ENCODE measurements at places on chromosomes 2 and 18.
A peak's percentile ranks its signal among the peaks of the same experiment; 100 is the strongest.

DNA sequence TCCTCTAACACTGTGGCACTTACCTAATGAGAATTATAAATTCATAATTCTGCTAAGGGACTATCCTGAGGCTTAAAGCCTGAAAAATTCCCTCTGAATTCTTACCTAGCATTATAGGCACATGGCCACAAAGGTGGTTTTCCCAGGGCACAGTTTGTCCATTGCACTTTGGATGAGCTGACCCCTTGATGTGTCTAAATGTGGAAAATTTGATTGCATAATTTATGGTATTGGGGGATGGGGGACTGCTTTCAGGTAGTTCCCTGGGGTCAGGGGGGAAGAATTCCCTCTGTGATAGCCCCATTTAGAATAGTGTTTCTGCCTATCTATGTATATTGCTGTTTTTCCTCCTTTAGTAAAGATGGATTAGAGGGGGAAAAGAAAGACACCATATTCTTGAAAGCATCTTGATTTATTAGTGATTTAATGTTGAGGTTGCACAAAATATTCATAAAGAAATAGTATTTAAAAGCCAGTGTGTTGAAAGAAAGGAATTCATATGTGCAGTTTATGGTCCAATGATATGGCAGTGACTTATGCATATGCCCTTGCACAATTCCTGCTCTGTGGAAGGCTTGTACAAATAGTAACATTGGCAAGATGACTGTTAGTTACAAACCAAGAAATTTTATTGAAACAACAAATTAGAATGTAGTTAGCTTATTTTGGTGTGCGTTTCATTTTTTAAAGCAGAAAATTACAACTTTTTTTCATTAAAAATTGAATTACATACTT lies 8.7 kb upstream of the HTR2B start:
- no peak for DNase-seq

GRCh38 chr2:137655814-137656213 lies 308.5 kb upstream of the HNMT start:
- no peak for DNase-seq

DNA sequence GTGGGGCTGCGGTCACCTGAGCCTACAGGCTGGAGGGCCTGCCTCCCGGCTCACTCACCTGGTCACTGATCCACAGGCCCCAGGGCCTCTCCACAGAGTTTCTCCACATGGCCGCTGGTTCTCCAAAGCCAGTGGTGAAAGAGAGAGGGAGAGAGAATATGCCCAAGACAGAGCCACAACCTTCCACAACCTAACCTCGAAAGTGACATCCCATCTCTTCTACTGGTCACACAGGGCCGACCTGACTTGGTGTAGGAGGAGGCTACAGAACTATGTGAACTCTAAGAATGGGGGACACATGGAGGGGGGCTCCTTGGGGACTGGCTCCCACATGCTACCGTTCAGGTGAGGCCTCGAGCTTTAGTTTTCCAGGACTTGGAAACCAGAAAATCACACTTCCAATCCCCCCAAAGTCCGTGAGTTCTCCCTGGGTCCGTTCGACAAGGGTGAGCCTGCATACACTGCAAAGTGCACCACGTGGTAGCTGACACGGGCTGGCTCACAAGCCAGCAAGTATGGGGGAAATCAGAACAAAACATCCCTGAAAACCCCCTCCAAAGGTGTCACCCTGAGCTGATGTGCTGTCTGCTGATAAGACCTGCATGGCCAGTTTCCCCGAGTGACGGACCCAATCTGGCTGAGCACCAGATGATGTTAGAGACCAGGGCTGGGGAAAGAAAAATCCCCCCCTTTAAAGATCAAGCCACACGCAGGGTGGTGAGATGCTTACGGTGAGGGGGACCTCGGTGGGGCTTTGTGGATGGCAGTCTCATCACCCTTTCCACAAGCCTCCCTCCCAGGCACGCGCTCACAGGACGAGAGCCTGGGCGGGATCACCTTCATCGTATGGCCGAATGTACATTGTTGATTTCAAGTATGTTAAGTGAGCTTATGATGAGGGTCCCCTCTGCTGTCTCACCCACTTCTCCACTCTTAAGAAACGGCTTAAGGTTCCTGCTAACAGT lies 54.2 kb upstream of the SEMA4C start:
- peak; percentile 26 for DNase-seq

DNA sequence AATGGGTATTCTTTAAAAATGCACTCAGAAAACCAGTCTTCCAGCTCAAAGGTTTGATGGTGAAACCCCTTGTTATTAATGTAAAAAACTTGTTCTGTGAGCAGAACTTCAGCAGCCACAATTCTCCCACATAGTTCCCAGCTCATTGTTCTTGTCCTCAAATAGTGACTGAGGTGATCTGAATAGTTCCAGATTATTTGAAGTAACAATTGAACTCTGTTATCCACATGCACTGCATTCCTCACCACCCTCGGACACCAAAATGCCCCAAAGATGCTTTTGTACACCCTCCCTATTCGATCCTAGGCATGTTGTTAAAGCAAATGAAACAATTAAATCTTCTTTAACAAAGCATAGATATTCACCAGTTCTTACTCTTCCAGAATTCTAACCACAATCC lies 2186.8 kb upstream of the CELF4 start:
- no peak for DNase-seq

DNA sequence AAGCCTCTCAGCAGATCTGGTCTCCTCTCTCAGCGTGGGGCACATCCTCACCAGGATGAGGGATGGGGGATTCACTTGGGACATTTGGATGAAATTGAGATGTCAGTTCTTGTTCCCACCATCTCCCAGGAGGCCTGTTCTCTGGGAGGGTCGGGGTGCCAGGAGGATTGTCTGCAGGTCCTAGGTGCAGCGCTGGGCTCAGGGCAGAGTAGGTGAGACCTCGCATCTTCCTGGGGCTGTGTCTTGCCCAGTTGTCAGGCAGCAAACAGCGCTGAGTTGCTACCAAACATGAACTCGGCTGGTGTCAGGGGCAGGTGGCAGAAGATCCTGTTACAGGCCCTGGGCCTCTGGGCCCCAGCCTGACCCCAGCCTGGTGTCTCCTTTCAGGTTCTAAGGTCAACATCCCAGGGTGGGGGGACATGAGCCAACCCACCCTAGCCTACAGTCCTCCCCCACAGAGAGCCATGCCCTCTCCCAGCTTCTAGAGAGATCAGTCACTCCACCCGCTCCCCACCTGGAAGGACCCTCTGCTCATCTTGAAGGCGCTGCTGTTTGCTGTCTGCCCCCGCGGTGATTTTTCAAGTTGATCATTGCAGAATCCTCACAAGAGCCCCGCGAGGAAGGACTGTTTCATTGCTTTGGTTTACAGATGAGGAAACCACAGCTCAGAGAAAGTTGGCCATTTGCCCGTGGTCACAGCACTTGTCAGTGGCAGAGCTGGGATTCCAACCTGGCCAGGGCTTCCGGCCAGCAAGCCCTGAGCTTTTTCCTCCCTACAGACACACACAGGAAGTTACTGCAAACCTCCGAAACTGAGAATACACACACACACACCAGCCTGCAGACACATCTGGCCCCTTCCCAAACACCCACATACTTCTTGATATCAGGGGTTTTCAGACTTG lies 83.9 kb downstream of the STPG4 start:
- DNase-seq, result peak; percentile 24

DNA sequence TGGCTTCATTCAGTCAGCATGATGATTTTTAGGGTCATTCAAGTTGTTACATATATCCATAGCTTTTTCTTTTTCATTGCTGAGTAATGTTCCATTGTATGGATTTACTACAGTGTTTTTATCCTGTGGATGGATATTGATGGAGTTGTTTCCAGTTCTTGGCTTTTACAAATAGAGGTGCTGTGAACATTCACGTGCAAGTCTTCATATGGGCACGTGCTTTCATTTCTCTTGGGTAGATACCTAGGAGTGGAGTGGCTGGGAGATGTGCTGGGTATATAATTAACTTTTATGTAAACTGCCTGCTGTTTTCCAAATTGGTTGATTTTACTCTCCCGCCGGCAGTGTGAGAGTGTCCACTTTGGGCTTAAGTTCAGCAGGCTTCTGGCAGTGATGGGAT lies 16.5 kb downstream of the AGAP1 start:
- no peak for DNase-seq

- DNase-seq, result no peak
Observed at GRCh38 chr2:202208526-202208925, 29.9 kb downstream of the SUMO1 start.

DNA sequence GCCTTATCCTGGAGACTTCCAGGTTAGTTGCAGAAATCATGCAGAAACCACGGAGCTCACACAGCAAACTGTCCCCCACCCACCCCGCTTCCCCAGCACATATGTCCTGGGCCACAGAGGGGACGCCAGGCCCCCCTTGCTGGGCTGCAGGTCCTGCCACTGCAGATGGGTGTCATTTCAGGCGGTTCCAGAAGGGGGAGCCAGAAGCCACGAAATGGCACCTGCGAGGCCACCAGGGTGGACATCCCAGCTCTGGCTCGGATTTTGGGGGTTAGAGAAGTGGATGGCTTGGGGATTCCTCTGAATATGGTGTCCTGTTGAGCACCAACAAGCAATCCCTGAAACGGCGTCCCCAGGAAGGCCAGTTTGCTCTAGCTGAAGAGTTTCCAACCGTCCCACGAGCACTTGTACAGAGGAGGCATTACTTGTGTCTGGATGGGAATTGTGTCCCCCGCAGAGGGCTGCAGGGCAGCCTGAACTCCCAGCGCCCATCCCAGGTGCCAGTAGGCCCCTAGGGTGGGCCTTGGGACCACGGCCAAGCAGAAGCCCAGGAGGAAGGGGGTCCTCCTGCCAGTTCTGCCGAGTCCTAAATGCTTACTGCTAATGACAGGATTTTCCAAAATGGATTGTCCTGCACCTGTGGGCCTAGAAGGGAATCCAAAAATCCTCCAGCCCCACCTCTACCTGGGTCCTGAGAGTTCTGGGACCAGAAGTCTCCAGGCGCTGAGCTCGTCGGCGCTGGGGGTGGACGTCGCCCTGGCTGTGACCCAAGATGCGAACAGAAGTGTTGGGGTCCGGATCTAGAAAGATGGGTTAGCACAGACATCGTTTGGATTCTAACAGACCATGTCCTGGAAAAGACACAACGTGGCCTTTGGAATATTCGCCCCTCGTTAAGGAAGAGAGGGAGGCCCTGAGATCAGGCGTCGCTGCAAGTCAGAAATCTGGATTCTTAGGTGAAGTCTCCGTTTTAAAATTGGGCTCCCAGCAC lies 14.6 kb upstream of the NFATC1 start:
- DNase-seq, result peak; percentile 80

DNA sequence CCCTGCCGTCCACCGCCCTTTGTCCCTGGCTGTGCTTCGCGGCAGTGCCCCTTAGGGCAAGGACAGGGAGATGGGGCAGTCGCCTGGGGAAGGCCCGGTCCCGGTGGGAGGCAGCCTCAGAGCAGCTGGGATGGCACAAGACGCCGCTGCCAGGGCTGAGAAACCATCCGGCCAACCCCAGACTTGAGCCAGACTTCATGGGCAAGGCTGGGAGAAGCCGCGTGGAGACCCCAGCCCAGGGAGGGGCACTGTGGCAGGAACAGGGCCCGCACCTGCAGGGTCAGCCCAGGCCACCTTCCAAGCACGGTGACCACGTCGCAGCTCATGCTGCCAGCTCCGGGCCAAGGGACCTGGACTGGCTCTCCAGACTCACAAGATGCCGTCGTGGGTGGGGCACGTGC lies 84.0 kb downstream of the NFATC1 start:
- DNase-seq, result no peak

DNA sequence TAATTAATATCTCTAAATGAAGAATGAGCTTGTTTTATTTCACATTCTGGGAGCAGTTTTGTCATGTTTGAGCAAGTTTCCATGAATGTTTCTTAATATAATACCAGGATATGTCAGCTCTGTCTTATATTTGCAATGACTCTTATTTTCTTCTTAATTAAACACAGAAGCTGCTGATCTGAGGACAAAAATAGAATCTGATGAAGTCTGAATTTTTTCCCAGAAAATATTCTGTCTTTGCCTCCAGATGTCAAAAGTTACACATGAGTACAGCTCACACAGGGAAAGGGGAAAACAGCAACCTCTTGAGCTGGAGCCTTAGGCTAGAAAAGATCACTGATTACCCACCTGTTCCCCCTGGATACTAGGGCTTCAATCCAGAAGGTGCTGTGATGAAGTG lies 606.6 kb upstream of the SYT4 start:
- DNase-seq, result no peak

GRCh38 chr2:60958800-60959199 lies 58.7 kb upstream of the PEX13 start:
- DNase-seq, result no peak

- no peak for DNase-seq
Observed at GRCh38 chr18:154151-154550, 4.2 kb upstream of the USP14 start.

DNA sequence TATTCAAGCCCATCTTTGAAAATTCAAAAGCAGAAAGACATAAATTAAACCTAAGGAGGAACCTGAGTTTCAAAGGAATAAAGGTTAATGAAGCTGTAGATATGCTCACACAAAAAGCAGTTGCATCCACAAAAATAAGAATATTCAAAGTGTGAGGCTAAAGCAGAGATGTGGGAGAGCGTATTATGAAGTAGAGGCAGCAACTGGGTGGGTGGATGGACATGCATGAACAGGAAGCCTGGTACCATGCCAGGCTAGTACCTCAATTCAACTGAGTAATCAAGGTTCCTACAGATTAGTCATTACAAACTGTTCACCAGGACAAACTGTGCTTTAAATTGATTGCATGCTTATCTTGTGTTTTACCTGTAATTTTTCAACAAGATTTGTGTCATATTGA lies 330.0 kb upstream of the PKDCC start:
- no peak for DNase-seq

- no peak for DNase-seq
Observed at GRCh38 chr2:96710985-96711384, 28.9 kb downstream of the LMAN2L start.

- no peak for DNase-seq
Observed at GRCh38 chr2:126858013-126858412, 40.7 kb upstream of the TEX51 start.

DNA sequence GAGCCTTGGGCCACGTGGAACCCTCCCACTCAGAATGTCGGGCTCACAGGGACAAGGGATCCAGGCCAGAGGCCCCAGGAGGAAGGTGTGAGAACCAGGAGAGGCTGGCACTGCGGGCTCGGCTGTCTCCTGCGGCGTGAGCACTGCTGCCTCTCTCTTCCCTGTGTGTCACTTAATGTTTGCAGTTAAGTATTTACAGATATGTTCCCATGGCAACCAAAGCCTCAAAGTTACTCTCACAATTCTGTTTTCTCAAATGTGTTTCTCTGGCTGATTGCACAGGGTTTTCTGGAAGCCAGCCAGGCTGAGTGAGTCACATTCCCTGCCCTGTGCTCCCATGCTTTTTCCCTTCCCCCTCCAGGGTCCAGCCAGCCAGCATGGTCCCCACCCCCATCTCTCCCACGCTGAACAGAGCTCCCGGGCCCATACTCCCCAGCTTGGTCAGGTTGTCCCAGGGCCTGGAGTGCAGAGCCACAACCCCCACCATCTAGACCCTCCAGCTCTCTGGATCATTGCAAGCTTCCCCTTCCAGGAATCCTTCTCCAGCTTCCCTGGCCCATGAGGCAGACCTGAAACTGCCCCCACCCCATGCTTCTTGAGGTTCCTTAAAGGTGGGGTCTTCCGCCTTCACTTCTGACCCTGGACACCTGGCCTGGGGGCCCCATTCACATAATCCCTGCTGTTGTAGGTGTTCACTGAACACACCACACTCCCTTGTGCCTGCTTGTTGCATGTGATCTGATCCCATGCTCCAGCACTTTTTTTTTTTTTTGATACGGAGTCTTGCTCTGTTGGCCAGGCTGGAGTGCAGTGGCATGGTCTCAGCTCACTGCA lies 265.9 kb downstream of the CELF4 start:
- DNase-seq, result no peak

GRCh38 chr18:72674710-72675109 lies 130.6 kb upstream of the CBLN2 start:
- no peak for DNase-seq

All from stimulated activated CD4-positive, alpha-beta T cell treated with anti-CD3 and anti-CD28 coated beads, Interleukin-4, amount 100 ng/mL, for 24 hours (primary cell).